ENCODE measurements at places on chromosomes 2 and 18. TPM values are rescaled to one million over a fixed set of nuclear protein-coding genes. Genes with fewer than 3 reads are reported as not detected.

The FEV gene
- not detected for total RNA-seq

The POTEJ gene
- total RNA-seq: not detected

DNA sequence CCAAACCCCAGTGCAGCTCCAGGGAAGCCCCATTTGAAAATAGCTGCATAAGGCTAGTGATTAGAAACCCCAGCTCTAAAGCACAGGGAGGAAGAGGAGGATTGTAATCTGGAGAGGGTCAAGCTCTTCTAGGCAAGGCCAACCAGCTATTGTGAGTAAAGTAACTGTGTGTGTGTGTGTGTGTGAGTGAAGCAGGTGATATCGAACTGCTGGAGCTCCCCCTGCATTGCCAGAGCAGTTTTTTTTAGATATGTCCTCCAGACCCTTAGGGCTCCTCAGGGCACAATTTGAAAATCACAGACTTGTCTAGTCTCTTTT lies 177.4 kb upstream of the NABP1 start:
- no peak for DNase-seq

DNA sequence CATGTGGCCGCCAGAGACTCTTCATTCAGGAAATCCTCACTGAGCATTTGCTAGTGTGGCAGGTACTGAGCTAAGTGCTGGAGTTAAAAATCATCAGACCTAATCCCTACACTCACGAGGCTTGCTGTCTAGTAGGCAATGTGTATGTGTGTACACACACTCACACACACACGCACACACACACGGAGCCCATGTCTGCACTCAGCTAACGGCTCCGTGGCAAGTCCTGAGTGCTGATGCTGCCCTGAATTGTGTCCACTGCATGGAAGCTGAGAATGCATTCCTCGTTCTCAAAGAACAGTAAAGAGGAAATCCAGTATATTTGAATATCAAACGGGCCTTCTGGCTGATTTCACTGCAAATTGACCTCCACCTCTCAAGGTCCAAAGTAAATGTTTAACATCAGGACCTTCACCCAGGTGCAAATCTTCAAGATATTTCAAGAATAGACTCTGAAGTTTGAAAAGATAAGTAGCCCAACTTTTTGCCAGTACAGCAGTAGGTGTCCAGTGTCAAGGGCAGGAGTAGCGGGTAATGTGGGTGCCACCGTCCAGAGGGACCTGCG lies 136.1 kb upstream of the TTC39C start:
- DNase-seq: no peak
